Epithelial cell of proximal tubule (primary cell): ENCODE measurements at places on chromosomes 11 and 22. TPM values are rescaled to one million over a fixed set of nuclear protein-coding genes. Genes with fewer than 3 reads are reported as not detected.

Gene WBP2NL
- 0.17 TPM in 1 of 2 replicates, not detected in the other for total RNA-seq

DNA sequence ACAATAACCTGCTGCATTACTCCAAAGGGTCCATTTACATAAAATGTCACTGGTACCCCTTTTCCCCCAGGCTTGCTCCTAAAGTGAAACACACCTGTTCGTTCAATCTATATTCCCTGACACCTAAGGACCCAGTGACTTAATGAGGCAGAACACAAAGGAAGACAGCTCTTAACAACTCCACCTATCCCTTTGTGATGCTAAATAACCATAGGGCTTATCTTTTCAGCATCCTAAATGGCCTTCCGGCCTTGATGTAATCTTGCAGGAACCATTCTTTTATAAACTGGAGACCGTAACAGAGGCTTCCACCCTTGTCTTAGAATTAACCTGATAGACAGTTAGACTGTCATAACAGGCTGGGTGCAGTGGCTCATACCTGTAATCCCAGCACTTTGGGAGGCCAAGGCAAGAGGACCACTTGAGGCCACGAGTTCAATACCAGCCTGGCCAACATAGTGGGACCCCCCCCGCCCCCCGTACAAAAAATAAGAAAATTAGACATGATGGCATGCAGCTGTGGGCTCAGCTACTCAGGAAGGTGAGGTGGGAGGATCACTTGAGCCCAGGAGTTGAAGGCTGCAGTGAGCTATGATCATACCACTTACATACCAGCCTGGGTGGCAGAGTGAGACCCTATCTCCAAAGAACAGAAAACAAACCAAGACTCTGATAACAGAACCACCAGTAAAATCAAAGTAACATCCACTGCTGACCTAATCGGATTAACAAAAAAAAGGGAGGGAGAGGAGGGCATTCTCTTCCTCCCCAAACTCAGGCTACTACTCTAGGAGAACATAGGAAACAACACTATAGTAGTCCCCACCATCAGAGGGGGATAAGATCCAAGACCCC is 5.1 kb downstream of the CHEK2 start:
- no peak for DNase-seq

DNA sequence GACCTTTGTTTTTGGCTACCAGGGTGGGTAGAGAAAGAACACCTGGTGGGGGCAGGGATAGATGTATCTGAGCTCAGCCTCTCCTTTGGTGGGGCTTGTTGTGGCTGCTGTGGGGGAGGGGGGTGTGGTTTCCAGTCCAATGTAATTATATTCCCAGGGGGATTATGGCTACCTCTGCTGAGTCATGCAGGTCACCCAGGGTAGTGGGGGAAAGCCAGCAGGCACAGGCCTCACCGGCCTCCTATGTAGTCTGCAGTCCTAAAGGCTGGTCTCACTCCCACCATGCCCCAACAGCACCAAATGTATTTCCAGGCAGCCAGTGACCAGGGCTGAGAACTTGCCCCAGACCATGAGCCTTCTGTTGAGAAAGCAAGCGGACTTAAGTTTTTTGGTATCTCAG is 119.6 kb downstream of the DYNC2H1 start:
- DNase-seq: no peak

DNA sequence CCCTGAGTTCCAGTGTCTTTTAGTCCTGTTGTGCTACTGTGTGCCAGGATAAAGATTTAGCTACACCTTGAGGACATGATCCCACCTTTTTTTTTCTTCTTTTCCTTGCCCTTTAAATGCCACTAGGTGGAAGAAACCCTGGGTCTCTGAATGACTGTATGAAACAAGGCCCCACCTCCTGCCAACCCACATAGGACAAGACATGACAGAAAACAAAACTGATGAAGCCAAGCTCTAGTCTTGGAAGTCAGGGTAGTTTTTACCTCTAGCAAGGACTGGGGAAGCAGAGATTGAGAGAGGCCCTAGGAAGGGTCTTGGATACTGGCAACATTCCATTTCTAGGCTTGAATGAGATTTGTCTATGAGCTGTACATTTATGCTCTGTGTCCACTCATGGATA is 410.7 kb downstream of the MIAT start:
- no peak for DNase-seq

GRCh38 chr11:57434640-57435546 is 8.0 kb upstream of the SLC43A3 start:
- DNase-seq: peak; percentile 93

DNA sequence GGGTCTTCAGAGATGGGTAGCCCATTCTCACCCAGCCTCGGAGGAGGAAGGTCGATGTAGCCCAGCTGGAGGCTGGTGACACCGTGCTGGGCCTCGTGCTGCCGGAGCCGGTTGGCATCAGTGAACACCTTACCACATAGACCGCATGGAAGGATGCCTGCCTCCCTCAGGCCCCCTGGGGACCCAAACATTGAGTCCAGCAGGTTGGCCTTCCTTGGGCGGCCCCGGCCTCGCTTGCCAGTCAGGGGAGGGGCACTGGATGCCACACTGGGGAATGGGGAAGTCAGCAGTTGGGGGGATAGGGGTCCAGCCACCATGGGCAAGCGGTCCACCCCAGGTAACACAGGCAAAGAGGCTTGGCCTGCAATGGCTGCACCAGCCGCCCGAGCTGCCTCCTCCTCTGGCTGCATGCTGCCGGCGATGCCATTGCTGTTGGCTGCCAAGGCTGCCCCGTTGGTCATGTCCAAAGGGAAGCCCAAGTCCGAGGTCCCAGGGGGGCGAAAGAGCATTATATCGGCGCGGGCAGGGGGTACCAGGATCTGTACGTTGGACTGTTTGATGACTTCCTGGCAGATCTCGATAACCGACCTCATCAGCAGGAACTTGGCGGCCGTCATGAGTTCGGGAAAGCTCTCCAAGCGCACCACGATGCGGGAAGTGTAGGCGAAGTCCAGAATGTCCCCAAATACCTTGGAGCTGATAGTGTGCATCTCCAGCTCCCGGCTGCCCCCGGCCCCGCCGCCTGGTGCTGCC is 1.4 kb downstream of the PATZ1 start:
- no peak for DNase-seq
